ENCODE measurements at places on chromosomes 3 and 15.

GRCh38 chr15:74988007-74988800, 7.2 kb upstream of the SCAMP5 start:
- peak; percentile 45 for DNase-seq

DNA sequence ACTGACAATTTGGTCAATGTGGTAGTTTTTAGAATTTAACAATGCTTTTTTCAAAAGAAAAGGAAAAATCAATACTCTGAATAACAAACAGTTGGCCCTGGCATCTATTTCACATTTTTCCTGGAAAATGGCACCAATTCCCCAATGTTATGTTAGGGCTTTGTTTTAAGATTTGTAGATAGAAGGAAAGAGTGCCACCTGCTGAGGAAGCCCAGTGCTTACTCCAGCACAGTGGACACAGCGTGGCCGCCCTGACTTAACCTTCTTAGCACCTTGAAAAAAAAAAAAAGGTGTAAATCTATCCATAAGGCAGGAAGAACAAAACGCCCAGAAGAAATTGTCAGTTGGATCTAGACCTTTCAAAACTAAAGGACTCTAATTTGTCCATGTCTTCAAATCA, 110.7 kb upstream of the CNTN4 start:
- DNase-seq: no peak

GRCh38 chr15:45182996-45183395, 4.8 kb downstream of the SHF start:
- DNase-seq: no peak

- DNase-seq: no peak
Measured at GRCh38 chr15:71588746-71589145, 221.6 kb upstream of the NR2E3 start.

DNA sequence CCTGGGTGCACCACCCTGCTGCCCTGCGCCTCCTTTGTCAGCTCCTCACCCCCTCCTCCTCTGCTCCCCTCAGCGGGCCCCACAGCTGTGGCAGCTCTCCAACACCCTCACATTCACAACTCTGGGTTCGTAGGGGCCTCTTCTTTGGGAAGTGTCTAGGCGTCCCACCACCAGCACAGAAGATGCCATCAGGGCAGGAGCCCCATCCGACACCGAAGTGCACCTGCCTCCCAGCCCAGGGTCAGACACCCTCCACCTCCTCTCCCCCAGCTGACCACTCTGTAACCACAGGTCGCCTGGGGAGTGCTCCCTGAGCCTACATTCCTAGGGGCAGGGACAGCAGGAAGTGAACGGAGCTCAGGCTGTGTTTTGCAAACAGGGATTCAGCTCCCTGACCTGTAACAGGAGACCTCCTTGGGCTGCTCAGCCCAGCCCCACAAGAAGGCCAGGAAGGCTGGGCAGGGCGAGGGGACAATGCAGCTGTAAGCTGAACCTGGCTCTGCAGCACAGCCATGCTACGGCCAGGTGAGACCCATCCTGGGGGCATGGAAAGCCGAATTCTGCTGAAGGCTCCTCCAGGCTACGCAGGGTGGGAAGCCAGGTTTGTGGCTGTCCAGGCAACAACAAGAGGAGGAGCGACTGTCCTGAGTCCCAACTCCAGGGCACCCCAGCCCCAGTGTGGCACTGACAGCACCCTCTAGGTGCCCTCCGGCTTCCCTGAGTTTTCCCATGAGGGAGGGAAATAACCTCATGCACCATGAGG, 269.0 kb downstream of the GOLGA6L6 start:
- DNase-seq: no peak

- DNase-seq: no peak
Measured at GRCh38 chr3:166291186-166291955, 454.1 kb upstream of the BCHE start.

- DNase-seq: peak; percentile 64
Measured at GRCh38 chr3:194640829-194641228, 7.6 kb upstream of the TMEM44 start.

DNA sequence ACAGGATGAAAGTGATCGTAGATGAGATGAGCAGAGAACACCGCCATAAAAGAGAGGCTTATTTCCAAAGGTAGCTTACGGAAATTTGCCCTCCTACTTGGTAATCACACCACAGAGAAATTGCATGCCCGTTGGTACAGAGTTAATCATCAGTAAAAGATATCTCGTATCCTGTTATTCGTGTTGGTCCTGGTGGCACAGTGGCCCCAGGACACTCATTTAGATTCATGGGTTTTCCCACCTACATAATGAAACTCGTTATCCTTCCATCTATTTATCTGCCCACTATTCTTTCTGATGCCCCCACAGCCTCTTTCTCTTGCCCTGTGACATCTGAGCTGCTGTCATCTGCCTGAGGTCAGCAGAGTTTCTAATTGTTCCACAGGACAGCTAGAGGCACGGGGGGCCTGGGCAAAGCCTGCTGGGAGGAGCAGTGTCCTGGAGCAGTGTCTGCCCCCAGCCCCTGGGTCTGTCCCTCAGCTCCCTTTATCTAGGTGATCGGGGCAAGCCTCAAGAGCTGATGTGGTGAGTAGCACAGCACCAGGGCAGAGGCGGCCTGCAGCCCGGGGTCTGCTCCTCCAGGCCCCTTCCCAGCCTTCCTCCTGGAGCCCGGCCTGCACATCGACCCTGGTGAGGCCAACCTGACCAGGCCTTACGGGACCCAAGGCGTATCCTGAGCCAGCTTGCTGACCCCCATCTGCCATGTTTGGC, 42.2 kb downstream of the PXYLP1 start:
- DNase-seq: no peak

DNA sequence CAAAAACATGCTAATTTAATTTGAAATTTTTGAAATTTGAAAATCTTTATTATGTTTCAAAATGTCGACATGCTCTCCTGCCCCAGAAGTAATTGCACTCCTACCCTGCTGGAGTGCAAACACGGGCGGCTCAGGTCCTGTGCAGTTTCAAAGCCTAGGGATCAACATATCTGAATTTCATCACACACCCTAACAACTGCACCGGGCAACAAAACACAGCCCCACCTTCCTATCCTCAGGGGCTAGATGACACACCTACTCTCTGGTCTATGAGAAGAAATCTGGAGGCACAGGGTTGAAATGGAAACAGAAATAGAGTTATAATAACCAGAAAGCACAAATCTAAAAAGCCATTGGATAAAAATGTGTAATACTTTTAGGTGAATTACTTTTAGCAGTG, 61.4 kb downstream of the BFSP2 start:
- DNase-seq: no peak

- DNase-seq: no peak
Measured at GRCh38 chr15:64854041-64854440, 12.3 kb downstream of the PLEKHO2 start.

- no peak for DNase-seq
Measured at GRCh38 chr3:141253326-141253725, 21.7 kb downstream of the PXYLP1 start.

DNA sequence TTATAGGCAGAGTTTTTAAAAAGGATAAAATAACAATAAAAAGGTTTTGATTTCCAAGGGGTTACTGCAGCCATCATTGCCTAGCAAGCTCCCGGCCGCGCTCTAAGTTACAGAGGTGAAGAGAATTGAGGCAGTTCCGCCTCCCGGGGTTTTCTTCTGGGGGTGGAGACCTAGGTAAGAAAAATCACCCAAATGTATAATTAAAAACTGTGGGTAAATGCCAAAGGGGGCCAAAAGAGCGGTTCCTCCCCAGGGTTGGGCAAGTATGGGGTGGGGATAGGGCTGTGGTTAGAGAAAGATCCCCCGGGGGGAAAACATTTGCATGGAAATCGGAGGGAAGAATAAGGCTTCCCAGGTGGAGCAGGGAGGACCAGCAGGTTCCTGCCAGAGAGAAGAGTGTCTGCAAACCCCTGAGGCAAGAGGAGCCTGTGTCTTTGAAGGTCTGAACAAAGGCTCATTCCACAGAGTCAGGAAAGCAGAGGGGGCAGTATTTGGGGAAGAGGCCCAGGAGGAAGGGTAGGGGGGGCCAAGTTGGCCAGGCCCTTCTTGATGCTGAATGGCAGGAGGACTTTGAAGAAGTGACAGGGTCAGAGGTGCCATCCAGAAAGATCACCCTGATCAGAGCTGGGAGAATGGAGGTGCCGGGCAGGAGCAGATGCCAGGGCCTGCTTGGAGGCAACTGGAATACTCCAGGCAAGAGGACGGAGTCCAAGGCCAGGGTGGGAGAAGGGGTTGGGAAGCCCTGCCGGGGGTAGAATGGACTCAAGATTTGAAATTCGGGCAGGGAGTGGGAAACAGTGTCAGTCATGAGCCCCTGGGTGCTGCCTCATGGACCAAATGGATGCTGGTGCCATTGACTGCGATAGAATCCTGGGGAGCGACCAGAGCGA, 152.9 kb upstream of the RGMA start:
- DNase-seq: no peak

DNA sequence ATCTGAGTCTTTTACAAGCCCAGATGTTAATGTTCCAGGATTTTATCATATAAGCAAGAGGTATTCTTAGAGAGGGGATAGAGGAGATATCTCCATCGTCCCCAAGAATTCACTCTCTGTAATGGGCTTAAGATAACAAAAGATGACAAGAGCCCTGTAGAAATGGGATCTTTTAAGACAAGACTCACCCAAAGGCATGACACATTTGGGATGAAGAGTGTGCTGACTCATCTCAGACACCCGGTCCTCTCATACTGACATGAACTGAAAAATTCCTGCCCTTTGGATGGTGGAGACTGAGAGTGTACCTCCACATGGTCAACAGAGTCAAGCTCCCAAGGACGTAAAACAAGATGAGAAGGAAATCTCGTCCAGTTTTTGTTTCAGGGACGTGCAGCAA, 11.0 kb downstream of the LEKR1 start:
- DNase-seq: no peak

DNA sequence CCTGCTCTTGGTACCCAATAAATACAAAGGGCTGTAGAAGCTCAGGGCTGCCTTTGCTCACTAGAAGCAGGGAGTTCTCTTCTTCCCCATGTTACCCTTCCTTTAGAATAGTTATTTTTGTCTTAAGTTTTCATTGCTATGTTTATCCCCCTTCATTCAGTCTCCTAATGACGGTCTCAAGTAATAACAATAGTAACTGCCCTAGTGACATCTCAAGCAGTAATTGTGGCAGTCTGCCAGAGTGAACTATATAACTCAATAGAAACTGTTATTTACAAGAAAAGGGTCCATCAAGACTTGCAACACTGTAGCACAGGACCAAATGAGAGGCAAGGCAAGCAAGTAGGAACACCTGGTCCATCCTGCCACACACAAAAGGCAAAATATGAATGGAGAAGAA, 32.5 kb upstream of the SIN3A start:
- no peak for DNase-seq

DNA sequence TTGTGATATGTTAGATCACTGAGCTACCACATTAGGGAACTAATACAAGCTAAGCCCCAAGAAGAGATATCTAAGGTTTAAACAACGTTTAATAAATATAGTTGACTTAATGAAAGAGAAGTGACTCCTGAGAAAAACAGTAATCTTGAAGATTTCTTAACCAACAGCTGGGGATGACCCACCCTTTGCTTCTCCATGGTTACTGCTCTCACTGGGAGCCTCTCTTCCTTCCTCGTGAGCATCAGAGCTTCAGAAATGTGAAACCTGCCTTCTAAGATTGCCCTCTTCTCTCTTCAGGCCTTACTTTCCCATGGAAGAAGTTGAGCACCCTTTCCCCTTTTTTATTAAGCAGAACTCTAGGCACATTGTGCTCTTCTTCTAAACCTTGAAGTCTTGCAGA, 132.2 kb upstream of the NR2E3 start:
- DNase-seq: no peak

DNA sequence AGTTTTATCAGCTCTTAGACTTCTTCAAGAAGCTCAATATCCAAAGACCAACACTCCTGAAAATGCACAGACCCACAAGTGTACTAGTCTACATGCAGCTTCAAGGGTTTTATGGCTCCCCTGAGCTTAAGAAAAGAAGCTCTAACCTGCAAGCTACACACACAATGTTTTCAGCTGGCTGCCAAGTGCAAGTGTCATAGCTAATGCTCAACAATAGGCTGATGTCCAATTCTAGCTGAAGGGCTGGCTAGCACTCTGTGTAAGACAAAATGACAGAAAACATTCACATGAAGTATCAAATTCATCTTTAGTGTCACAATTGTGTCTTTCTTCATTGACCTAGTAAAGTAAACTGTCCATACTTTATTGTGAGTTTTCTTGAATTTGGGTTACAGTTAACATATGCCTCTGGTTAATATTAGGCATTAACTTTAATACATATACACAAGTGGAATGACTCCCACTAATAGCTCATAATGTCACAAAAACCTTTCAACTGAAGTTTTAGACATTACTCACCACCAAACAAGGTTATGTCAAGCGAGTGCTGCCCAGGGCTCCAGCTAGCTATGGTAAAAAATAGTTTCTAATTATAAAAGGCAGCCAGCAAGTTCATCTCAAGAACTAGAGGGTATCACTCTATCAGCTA, 15.1 kb downstream of the ABI3BP start:
- DNase-seq: no peak

GRCh38 chr15:87887177-87887576, 369.4 kb downstream of the NTRK3 start:
- no peak for DNase-seq

- DNase-seq: no peak
Measured at GRCh38 chr3:143352850-143353550, 233.4 kb downstream of the CHST2 start.

- DNase-seq: no peak
Measured at GRCh38 chr3:105672996-105673395, 195.8 kb downstream of the CBLB start.

- DNase-seq: no peak
Measured at GRCh38 chr3:102904629-102905028, 469.8 kb downstream of the ZPLD1 start.

GRCh38 chr3:168051531-168052471, 43.9 kb downstream of the GOLIM4 start:
- no peak for DNase-seq

DNA sequence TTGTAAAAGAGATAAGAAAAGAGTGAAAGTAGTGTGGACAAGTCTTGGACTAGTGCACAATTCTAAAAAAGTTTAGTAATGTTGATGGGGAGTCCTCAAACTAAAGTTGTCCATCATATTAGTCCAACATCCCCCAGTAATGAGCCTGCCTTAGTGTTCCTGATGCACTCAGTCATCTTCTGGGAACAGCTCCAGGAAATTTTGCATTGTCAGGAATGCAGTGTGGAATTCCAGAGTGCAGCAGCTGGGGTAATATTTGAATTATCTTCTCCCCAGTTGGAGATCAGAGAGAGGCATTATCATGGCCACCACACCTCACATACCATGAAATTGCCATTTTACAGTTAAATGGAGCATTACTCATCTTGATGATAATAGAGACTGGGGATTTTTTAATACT, 528.8 kb upstream of the NAALADL2 start:
- DNase-seq: no peak

DNA sequence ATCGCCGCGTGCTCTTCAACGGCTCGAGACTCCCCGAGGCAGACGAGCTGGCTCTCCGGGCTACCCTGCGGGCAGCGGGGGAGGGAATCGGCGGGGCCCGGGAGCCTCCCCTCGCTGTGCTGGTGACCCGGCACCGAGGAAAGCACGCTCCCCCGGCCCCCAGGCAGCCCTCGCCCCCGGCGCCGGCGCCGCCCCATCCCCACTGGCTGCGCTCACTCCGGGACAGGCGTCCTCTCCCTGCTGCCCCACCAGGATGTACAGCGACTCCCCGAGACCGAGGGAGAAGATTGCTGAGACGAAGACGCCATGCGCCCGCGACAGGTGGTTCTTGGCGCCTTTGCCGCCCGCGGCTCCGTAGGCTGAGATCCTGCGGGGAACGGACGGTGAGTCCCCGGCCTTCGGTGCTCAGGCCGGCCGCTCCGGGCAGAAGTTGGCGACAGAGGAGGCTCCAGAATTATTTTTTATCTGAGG, 1.7 kb downstream of the LTK start:
- no peak for DNase-seq

GRCh38 chr15:51765751-51766150, 14.4 kb downstream of the TMOD2 start:
- DNase-seq: no peak
